ENCODE measurements at places on chromosomes 12 and 14. TPM values are rescaled to one million over a fixed set of nuclear protein-coding genes. Genes with fewer than 3 reads are reported as not detected.

CD163 gene
- not detected for total RNA-seq

POC1B gene
- total RNA-seq: 13.7 TPM

GPR137C gene
- total RNA-seq: 0.14 TPM

BMP4 gene
- total RNA-seq: 11.5 TPM

BCL11B gene
- total RNA-seq: under 0.01 TPM

KRT8 gene
- 13.4 TPM for total RNA-seq

LRRC10 gene
- total RNA-seq: not detected

TAS2R10 gene
- total RNA-seq: 0.71 TPM

VDR gene
- 8.1 TPM for total RNA-seq

CCDC175 gene
- total RNA-seq: not detected

CAPZA3 gene
- 0.14 TPM for total RNA-seq

MYF6 gene
- not detected for total RNA-seq

VASH1 gene
- 2.6 TPM for total RNA-seq

PPP1R1A gene
- not detected for total RNA-seq

RPL10L gene
- not detected for total RNA-seq

PPM1H gene
- total RNA-seq: 0.92 TPM

HSPA2 gene
- total RNA-seq: 19.9 TPM

TMEM229B gene
- total RNA-seq: 1.0 TPM

ZNF385A gene
- total RNA-seq: 0.71 TPM

TRPV4 gene
- total RNA-seq: 2.6 TPM

KRT78 gene
- not detected for total RNA-seq

SCN8A gene
- 12.7 TPM for total RNA-seq

OR4N5 gene
- not detected for total RNA-seq

C12orf50 gene
- not detected for total RNA-seq

CPM gene
- total RNA-seq: 3.0 TPM

KLHL33 gene
- total RNA-seq: 0.18 TPM

SLC25A47 gene
- total RNA-seq: not detected

TEX22 gene
- total RNA-seq: 0.37 TPM

POTEG gene
- not detected for total RNA-seq

PHLDA1 gene
- 39.1 TPM for total RNA-seq

RHOJ gene
- total RNA-seq: 3.4 TPM

ZC2HC1C gene
- total RNA-seq: 1.1 TPM

ASPG gene
- not detected for total RNA-seq

BAG5 gene
- total RNA-seq: 30.4 TPM

SYCP3 gene
- total RNA-seq: 0.14 TPM

LBHD2 gene
- total RNA-seq: not detected

TMEM121 gene
- 10.0 TPM for total RNA-seq

NEUROD4 gene
- total RNA-seq: not detected

CPSF2 gene
- 47.4 TPM for total RNA-seq

PTGER2 gene
- 6.6 TPM for total RNA-seq

TAS2R7 gene
- not detected for total RNA-seq

CMAS gene
- 17.1 TPM for total RNA-seq

KRT81 gene
- 0.28 TPM for total RNA-seq

E2F7 gene
- 3.9 TPM for total RNA-seq

AQP6 gene
- total RNA-seq: under 0.01 TPM

MYL2 gene
- not detected for total RNA-seq

NTS gene
- 6.0 TPM for total RNA-seq

CLEC2D gene
- 1.4 TPM for total RNA-seq

Data from smooth muscle cell of bladder (primary cell).